ENCODE measurements at places on chromosomes 7 and 10. TPM values are rescaled to one million over a fixed set of nuclear protein-coding genes. Genes with fewer than 3 reads are reported as not detected.

DNA sequence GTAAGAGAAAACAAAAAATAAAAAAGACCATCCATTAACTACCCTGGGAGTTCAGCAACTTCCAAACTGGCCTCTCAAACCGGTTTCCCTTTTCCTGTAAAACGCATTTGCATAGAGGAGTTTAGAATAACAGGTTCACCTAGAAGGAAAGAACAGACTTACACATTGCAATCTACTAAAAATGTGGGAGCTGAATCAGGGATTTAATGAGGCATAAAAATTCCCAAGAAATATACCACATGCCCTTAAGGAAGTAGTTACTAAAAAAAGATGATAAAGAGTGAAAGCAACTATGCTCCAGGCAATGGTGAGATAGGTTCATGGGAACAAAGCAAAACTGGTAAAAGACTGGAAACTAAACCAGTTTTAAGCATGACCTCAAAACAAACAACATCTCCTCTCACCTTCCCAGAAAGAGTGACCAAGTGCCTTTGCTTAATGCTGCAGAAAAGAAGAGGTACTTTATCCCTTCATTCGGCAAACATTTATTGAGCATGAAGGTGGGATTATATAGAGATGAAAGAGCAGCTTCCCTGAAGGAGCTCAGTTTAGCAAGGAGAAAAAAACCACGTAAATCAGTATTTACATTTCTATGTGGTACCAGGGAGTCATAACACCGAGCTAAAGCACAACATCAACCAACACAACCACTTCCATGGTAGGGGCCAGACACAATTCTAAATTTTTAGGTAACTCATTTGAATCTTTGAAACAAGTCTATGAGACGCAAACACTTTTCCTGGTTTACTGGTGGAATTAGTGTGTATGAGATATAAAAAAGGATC lies 152.8 kb downstream of the SGMS1 start:
- no peak for DNase-seq

DNA sequence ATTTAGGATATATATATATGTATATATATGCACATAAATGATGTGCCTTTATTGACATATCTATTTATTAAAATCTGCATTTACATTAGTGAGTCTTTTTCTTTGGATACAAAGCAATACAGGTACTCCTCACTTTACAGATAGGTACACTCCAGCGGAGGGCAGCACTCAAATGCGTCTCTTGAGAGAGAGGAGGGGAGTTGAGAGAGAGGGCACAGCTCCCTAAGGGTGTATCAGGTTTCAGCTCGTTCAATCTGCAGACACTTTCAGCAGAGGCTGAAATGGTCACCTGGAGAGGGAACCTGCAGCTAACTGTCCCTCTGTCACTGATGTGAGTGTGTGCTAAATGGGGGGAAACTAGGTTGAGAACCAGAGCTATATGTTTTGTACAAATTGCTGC lies 21.5 kb downstream of the C10orf53 start:
- no peak for DNase-seq

GRCh38 chr10:79028056-79028430 lies 40.7 kb upstream of the ZMIZ1 start:
- DNase-seq: no peak

DNA sequence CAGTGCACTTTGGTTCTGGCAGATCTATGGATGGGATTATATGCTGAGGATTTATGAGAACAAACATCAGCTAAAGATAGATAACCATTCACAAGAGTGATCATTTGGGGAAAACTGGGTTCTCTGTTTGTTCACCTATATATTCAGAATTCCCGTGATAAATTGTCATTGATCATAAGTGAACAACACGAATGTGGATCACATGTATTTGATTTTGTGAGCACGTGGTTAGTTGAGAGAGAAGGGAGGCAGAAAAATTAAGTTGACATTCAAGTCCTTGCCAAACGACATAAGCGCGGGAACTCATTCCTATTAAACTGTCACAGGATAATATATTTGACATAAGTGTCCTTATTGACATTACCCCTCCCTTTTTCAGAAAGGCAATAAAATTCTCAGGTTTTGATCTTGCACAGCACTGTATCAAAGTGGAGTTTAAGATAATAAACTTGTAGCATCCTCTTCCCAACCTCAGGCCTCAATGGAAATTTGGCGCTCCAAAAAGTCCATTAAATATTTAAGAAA lies 64.9 kb upstream of the MYO3A start:
- no peak for DNase-seq

DNA sequence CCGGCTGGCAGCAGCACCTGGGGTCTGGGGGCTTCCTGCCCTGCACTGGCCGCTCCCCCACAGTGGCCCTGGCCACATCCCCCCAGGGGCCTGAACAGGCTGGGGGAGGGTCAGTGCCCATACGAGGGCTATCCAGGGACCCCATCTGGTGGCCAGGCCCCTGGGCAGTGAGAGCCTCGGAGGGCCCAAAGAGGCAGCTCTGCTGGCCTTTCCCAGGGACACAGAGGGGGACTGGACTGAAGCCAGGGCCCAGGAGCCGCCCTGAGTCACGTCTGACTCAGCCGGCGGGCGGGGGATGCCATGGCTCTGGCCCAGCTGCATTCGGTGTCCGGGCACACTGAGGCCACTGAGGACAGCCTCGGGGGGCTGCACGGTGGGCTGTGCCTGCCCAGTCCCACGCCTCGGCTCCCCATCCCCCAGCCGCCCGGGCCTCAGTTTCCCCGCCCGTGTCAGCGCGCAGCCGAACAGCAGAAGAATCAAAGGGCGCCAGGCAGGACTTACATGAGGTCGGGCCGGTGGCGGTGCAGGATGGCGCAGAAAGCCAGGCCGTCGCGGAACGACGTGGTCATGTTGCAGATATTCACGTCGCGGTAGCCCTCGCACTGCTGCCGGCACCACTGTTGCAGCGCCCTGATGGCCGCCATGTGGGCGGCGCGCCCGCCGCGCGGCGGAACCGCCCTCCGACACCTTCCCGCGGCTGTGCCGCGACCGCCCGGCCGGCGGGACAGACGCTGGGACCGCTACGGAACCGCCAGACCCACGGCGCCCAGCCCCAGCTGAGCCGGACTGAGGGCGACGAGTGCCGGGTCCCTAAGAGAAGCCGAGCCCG lies at the start of gene MICALL2:
MICALL2 (minus strand) TSS at position 788 of the 829 bp plus-strand sequence; CDS start at position 644, 144 bp downstream.
- peak; percentile 68 for DNase-seq

DNA sequence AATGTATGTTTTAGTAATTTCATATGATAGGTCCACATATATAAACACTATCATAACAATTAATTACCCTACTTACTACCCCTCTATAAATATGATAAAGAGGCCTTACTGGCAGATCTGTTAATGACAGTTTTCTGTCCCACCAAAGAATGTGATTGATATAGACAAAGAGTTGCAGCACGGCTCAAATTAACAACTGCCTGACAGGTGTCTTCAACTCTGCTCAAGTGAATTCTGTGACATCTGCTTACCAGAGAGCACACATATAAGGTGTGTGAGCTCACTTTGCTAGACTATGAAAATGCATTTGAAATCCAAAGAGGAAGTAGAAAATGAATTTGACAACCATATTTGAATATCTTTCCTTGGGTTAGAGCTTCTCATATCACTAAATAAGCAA lies 36.6 kb downstream of the CACNA2D1 start:
- DNase-seq: no peak

The RINT1 gene
- 15.3 TPM for total RNA-seq

DNA sequence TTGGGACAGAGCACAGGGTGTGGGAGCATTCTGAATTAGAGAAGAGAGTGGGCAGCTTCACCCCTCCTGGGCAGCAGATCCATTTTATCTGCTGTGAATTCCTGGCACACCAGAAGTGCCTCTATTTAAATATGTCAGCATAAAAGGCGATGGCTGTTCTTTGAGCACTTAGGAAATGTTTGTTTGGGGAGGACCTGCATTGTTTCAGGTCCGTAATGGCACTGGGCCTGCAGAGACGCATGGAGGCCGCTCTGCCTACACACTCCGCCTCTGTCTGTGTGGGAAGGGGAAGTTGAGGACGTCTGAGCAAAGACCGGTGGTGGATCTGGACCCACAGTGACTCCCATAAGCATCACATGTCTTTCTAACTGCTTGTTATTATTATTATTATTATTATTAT lies 253.2 kb downstream of the CAMK1D start:
- DNase-seq: no peak

Measured in tibial nerve (tissue), 4 donors.